GM12891 (cell line): ENCODE measurements at places on chromosomes 4 and X.

- no peak for DNase-seq
Measured at GRCh38 chr4:174120446-174121295, 162.8 kb downstream of the FBXO8 start.

DNA sequence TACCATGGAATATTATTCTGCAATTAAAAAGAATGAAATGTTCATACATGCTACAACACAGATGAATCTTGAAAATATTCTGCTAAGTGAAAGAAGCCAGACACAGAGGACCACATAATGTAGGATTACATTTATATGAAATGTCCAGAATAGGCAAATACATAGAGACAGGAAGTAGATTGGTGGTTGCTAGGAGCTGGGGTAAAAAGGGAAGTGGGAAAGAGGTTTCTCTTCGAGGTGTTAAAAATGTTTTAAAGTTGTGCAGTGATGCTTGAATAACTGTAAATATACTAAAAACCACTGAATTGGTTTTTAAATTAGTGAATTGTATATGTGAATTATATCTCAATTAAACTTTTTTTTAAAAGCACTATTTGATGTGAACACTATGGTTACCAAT lies 3.6 kb upstream of the NXT2 start:
- DNase-seq = no peak

GRCh38 chrX:136666088-136666487 lies 18.1 kb downstream of the CD40LG start:
- no peak for DNase-seq

DNA sequence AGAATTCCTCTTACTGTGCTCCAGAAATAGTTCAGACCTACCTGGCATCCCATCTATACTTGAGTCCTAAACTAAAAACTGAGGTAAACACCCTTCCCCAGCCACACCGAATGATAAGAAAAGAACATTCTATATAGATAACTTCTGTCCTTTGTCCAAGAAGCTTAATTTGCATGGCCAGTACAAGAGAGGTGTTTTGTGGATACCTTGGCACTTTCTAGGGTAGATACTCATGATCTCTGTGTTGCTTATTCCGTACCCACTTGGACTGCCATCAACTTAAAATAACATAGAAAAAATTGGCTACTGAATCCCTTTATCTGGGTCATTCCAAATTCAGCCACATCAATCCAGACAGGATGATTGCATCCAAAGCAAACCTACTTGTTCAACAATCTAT lies 1050.4 kb downstream of the STIM2 start:
- no peak for DNase-seq

- DNase-seq = no peak
Measured at GRCh38 chr4:113539408-113539807, 222.1 kb downstream of the CAMK2D start.

- DNase-seq = no peak
Measured at GRCh38 chrX:49840679-49841078, 11.6 kb downstream of the PAGE4 start.

- DNase-seq = no peak
Measured at GRCh38 chr4:6333301-6334202, 63.9 kb downstream of the WFS1 start.

GRCh38 chr4:113815826-113816225 lies 54.3 kb upstream of the CAMK2D start:
- no peak for DNase-seq

GRCh38 chr4:156193800-156194199 lies 240.1 kb upstream of the CTSO start:
- no peak for DNase-seq

GRCh38 chr4:102625232-102625930 lies 124.2 kb downstream of the NFKB1 start:
- peak; percentile 33 for DNase-seq

- DNase-seq = no peak
Measured at GRCh38 chr4:16952462-16952871, 54.0 kb upstream of the LDB2 start.

GRCh38 chr4:1521821-1522361 lies 115.6 kb upstream of the NKX1-1 start:
- no peak for DNase-seq

DNA sequence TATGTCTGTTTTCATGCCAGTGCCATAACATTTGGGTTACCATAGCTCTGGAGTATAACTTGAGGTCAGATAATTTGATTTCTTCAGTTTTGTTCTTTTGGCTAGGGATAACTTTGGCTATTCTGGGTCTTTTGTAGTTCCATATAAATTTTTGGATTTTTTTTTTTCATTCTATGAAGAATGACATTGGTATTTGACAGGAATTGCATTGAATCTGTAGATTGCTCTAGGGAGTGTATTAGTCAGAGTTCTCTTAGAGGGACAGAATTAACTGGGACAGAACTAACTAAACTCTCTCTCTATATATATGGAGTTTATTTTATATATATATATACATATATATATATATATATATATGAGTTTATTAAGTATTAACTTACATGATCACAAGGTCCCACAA lies 32.2 kb upstream of the SLIT2 start:
- no peak for DNase-seq

DNA sequence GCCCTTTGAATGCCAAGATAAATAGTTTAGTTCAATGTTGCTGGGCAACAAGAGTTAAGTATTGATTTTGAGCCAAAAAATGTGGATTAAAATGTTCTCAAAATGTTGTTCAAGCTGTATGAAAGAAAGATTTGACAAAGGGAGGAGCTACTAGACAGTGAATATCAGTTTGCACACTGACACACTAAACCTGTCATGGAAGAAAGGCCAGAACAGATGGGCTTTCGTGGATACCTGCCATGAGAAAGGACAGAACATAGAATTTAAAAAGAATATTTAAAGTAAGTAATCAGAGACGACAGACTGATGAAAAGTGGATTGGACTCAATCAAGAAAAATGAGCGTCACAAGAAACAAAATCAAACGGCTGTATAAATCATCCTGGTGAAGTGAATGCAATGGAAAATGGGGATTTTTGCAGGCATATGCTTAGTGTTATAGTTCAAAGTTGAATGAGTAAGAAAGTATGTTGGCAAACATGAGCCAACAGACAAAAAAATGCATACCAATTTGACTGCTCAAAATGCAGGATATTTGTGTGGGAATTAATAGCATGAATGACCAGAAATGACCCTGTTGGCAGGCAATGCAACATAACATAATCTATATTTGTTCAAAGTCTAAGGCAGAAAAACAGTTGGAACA lies 7.4 kb downstream of the PCDH18 start:
- no peak for DNase-seq

- DNase-seq = no peak
Measured at GRCh38 chr4:146165221-146165620, 10.3 kb upstream of the LSM6 start.

DNA sequence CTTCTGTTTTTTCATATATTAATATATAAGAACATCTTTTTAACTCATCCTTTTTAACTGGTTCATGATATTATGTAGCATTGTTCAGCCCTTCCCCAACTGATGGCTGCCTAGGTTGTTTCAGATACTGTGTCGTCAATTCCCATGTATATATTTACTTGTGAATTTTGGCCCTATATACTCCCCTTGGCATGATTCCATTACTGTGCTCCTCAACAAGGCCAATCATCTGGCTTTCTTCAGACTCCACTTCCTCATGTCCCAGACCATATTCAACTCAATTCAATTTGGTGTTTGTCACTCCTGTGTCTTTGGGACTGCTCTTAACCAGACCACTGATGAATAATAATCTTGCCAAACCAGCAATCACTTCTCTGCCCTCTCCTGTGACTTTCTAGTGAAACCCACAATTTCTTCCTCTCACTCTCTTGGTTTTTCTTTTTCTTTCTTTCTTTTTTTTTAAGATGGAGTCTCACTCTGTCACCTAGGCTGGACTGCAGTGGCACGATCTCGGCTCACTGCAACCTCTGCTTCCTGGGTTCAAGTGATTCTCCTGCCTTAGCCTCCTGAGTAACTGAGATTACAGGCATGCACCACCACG lies 2.7 kb upstream of the WDR45 start:
- DNase-seq = no peak

DNA sequence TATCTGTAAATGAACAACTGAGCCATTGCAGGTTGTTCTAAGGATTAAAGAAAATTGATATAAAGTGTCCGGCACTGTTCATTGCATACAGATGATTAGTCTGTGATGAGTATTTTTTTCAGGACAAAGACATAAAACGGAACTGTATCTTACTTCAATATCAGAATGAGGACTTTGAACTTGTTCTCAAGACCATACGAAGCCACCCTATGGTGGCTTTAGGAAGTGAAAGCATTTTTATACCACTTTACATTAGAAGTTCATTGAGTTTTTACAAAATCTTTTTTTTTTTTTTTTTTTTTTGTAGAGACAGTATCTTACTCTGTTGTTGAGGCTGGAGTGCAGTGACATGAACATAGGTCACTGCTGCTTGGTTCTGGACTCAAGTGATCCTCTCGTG lies 45.2 kb upstream of the TRIM2 start:
- no peak for DNase-seq

DNA sequence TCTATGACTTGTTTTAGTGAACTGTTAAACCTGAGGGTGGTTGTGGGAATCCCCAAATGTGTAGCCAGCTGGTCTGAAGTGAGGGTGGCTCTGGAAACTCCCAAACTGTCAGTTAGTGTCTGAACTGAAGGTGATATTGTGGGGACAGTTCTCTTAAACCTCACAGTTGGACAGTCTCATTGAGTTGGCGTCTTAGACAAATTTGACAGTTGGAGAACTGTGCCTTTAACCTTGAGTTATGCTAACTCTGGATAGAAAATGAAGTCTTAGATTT lies 20.7 kb upstream of the CTSO start:
- peak; percentile 4 for DNase-seq

DNA sequence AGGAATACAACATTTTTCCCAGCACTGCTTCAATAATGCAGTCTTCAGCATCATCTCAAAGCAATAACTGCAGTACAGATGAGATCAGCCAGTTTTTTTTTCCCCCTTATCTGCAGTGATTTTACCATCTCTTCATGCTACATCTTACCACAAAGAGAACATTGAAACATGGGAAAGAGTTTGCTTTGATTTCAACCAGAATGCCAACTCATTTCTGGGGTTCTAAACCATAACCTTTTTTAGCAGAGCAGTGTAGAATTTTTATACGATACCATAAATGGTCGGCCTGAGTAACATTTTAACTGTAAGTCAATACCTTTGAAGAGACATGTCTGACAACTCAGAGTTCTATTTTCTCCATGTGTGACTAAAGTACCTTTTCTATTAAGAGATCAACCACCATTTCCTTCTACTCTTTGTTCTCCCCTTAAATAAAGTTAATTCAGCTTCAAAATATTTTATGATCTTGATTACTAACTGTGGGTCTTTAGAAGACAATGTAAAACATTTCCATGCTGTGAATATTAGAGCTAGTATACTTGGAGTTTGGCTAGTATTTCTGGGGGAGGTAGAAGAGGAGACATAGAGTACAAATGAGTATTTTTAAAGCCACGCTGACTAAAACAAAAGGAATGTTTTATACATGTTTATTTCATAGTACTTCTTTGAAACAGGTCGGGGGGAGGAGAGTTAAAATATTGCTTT lies 69.1 kb downstream of the TET2 start:
- no peak for DNase-seq

DNA sequence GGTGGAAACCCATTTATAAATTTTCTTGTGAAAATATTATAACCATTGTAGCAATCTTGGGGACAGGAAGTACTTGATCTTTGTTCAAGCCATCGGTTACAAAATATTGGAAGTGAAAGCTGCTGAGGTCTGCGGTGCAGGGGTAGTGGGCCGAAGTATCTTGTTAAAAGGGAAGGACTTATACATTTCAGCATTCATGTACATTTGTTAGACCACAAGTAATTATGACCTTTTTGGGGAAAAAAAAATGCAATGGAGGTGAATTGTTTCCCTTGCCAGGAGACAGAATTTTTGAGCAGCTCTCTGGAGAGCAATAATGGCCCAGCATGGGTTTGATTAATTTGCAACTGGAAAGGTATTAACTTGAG lies 121.3 kb downstream of the EGF start:
- peak; percentile 25 for DNase-seq

- DNase-seq = no peak
Measured at GRCh38 chrX:63735882-63736281, 49.1 kb downstream of the ARHGEF9 start.

DNA sequence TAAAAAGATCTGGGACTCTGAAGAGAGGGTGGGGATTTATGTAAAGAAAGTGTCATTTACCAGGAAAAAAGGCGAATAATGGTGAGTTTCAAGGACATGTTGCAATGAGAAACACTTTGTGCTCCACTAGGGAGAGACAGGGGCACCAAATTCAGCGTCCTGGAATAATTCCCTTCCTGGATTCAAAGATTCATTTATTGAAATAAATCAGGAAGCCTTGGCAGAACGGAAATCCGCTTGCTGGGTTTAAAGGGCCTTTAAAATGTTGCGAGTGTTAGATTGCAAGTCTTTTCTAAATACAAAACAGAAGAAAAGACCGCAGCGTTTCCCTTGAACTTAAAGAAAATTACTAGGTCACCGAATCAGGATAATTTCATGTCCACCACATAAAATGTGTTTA lies 3.8 kb upstream of the ZIC3 start:
- no peak for DNase-seq

- DNase-seq = no peak
Measured at GRCh38 chr4:51930557-51930956, 87.6 kb downstream of the DCUN1D4 start.

DNA sequence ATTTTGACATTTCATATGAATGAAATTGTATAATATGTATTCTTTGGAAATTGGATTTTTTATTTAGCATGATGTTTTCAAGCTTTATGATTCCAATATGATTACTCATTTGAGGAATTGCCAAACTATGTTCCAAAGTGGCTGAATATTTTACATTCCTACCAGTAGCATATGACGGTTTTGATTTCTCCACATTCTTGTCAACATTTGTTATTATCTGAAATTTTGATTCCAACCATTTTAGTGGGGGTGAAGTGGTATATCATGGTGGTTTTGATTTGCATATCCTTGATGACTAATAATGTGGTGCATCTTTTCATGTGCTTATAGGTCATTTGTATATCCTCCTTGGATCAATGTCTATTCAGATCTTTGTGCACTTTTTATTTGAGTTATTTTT lies 2.6 kb upstream of the BEX1 start:
- no peak for DNase-seq

GRCh38 chr4:125091-125771 lies 930 bp downstream of the ZNF718 start:
- no peak for DNase-seq

GRCh38 chr4:124105212-124105611 lies 607.3 kb downstream of the ANKRD50 start:
- DNase-seq = no peak

DNA sequence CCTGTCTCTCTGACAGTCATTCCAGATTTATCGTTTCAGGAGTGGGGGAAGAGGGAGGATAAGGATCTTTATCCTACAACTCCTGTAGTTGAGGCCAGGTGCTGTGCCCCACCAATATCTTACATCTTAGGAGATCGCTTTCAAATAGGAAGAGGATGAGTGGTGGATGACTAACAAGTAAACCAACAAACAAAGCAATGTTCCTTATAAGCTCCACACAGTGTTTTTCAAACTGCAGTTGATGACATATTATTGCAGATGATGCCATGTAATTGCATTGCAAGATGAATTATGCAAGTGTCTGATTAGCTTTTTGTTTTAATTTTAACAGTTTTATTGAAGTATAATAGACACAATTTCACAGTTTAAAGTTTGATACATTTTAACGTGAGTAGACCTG lies 35.8 kb upstream of the TMEM164 start:
- no peak for DNase-seq
